ENCODE measurements at places on chromosomes 2 and 18. TPM values are rescaled to one million over a fixed set of nuclear protein-coding genes. Genes with fewer than 3 reads are reported as not detected.

DNA sequence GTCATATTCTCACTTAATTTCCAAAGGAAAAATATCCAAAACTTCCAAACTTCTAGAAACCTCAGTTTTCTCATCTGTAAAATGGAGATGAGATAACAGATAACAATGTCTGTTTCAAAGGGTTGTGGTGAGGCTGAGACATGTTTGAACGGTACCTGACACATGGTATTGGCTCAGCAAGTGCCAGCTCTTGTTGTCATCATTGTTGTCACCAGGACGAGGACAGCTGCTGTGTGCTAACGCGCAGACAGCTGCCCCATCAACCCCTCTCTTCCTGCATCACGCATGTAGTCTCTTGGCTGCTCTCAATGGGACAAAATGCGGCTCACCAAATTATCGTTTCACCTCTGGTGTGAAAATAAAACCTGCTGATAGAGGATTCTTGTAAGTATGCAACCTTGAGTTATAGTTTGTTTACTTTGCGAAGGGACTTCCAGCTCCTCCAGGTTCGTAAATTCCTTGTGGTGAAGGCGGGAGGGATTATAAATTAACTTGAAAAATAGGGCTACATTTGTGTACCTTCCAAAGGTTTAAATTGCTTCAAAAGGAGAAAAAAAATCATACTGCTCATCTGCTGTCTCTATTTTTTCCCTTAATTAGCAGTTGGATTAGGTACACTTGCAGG is 605.4 kb downstream of the BCL11A start:
- no peak for DNase-seq

DNA sequence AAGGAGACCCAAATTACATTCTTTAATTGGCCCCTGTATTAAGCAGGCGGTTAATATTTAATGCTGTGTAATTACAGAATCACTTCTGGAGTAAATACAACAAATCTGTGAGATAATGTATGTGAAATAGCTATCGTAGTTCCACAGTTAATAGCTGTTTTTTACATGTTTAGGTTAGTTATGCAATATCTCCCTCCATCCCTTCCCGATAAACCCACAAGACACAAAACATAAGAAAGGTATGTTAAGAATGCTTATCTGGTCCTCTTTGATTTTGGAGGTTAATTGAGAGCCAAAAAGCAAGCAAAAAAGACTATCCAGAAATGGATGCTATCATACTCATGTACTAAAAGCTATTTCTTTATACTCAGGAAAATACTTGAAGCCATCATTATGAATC is 49.1 kb downstream of the ZNF638 start:
- no peak for DNase-seq

- DNase-seq, result peak; percentile 72
These were observed 253.2 kb downstream of the GLI2 start for GRCh38 chr2:120988700-120989511.

ATOH8 gene
- 66.5 TPM for total RNA-seq

Data from vagina (tissue), 2 donors.